ENCODE measurements at places on chromosomes 11 and 22.
A peak's percentile ranks its signal among the peaks of the same experiment; 100 is the strongest.

GRCh38 chr11:6653097-6653496 is 2.5 kb downstream of the DCHS1 start:
- no peak for DNase-seq

- DNase-seq: peak; percentile 92
These were observed 147.6 kb downstream of the FBXO7 start for GRCh38 chr22:32622004-32622743.

GRCh38 chr11:7414973-7415817 is 70.1 kb upstream of the OLFML1 start:
- no peak for DNase-seq

- no peak for DNase-seq
These were observed 20.7 kb upstream of the RAB38 start for GRCh38 chr11:88195908-88196307.

DNA sequence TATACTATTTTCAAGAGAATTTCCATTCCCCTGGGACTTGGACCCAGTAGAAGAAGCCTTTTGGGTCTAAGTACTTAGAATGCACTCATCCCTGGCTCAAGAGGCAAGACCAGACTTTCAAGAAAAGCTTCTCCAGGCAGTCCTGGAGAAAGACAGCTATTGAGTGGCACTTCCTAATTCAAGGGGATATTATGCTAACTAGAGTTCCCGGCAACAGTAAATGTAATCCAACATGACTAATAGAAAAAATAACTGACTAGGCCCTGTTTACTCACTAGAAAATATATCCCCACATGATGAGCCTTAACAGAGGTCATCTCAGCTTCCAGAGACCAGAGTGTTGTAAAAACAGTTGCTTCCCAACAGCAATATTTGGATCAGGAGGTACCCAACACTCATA is 47.2 kb upstream of the AKIP1 start:
- no peak for DNase-seq

GRCh38 chr11:32255841-32256240 is 165.0 kb downstream of the RCN1 start:
- DNase-seq: peak; percentile 64

- no peak for DNase-seq
These were observed 17.5 kb downstream of the KCNJ5 start for GRCh38 chr11:128908391-128909246.

DNA sequence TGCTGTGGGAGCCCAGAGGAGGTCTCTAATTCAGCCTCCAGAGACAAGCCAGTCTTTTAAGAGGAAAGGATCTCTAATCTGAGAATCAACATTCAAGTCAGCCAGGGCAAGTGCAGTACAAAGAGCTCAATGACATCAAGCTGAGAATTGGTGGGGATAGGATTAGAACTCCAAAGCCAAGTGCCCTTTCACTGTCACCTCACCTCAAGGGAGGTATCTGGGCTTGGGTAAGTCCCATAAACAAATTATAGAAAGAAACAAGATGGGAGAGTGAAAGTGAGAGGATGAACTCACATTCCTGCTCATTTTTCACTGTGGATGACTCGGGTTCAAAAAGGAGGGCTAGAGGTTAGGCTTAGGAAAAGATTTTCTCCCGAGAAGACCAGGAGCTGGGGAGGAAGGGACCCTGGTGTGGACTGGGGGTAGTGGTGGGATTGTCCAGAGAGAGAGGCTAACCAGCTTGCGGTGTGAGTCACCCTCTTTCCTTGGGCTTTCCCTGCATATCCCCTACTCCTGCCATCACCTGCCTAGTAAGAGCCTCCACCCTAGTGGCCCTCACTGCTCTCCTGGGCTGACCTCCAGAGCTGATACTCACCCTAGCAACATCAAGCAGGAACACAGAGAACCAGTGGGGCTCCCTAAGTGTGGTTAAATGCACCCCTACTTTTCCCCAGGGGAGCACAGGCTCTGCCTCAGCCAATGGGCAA is 70.4 kb downstream of the RRM1 start:
- no peak for DNase-seq

GRCh38 chr22:26461188-26461810 is 22.3 kb downstream of the HPS4 start:
- peak; percentile 92 for DNase-seq

GRCh38 chr11:20113149-20113438 is 47.2 kb downstream of the DBX1 start:
- no peak for DNase-seq

DNA sequence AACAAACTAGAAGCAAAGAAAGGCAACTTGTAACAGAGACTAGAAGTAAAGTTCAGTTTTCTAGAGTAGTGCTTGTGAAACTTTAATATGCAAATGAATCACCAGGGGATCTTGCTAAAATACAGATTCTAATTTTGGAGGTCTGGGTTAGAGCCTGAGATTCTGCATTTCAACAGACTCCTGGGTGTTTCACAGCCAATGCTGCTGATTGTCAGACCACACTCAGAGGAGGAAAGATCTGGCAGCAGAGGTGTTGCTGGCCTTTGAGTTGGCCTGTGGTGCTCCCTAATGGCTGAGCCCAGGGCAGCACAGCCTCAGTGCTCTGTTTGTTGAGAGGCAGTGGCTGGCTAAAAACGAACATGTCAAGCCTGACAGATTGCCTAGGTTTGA is 5.4 kb downstream of the CRY2 start:
- no peak for DNase-seq

DNA sequence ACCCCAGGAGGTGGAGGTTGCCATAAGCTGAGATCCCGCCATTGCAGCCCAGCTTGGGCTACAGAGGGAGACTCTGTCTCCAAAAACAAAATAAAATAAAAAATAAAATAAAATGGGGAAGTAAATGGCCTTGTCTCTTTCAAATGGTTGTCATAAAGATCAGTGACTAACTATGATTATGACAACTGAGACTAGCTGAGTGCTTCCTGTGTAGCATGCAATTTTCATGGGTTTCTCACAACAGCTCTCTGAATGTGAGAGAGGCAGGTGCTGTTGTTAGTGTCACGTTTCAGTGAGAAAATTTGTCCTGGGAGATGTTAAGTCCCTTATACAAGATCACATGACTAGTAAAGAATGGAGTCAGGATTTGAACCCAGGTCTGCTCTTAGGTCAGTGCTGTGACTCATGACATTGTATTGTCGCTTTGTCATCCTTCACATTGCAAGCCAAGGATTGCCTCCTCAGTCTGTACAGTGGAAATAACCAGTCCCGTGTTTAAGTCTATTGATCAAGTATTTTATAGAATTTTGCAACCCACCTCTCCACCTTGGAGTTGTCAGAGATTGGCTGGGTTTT is 163.3 kb upstream of the CCDC90B start:
- DNase-seq: no peak

DNA sequence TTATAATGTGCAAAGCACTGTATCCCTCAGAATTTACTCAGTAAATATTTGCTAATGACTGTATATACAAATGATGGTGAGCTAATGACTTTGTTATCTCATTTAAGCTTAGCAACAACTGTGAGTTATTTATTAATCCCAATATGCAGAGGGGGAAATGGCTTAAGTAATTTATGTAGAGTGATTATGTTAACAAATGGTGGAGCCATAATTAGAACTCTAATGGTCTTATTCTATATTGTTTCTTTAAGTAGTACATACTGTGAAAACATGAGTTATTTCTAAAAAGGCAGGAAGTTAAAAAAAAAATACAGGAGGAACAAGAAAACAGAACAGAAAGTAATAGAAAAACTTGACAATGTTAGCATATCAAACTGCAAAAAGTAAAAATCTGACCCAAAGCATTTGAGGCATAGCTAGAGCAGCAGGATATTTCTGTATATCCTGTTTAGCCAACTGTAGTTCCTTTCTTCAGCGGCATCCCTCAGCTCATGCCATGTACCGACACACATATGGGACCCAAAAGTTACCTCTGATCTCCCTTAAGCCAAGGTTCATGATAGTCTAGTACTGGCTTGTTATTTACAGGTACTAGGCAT is 94.2 kb downstream of the FCHSD2 start:
- DNase-seq: no peak

DNA sequence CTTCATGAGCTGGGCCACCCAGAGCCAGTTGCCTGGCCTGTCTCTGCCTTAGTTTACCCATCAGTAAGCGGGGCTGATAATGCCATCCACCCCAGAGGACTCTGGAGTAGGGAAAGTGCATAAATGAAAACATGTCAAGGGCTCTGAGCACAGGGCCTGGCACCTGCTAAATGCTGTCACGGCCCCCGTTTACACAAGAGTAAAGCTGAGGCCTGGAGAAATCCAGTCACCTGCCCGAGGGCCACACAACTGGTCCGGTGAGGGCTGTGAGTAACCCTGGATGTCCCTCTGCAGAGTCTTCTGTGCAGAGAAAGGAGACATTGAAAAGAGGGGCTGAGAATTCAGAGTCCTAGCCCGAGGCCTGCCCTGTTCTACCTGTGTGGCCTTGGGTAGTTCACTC is 110.6 kb upstream of the ANO1 start:
- no peak for DNase-seq

GRCh38 chr11:22753416-22753815 is 76.2 kb downstream of the SVIP start:
- peak; percentile 93 for DNase-seq
